ENCODE measurements at places on chromosomes 6 and 20.

DNA sequence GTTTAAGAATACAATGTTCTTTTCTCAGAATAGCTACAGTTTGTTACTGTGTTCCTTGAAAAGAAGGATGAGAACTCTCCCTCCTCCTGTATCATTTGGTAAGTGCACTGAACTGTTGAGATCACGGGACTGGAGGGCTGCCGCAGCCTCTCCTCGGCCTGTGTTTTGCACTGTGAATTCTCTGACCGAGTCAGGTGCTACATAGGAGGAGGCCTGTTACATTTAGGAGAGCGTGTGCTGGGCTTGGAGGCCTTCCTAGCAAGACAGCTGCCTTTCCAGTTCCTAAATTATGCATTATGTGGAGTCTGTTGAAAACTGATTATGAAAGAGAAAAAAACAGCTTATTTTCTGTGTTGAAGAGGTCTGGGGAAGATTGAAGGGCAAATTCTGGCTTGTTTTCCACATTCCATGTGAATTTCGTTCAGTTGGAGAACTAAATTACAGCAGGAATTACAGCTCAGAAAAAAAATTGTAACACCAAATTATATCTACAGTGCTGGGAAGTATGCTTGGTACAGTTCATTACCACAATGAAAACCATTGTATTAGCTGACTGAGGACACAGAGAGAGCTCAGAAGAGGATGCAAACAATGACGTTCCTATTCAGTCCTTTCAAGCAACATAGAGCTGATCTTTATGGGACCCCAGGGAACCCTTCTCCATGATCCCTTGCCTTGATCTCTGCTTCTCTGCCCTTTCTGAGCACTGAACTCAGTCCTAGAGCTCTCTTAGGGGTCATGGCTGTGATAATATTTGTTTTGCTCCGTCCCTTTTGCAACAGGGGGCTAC lies 2.8 kb downstream of the TMC2 start:
- DNase-seq: no peak

DNA sequence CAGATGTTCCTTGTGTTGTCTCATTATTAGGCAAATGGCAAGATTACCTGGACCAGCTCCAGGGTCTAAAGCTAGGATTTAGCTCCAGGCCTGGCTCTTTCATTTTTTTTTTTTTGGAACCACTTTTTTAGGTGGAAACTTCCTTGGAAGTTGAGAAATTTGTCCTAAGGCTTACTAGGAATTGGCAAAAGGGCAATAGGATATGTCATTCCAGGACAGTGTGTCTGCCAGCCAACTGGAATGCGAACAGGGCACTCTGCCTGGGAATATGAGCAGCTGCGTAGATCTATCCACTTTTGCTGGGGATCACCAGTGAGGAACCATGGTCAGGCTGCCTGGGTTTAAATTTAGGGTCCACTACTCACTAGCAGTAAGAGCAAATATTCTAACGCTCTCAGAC lies 304.0 kb downstream of the TSHZ2 start:
- no peak for DNase-seq

DNA sequence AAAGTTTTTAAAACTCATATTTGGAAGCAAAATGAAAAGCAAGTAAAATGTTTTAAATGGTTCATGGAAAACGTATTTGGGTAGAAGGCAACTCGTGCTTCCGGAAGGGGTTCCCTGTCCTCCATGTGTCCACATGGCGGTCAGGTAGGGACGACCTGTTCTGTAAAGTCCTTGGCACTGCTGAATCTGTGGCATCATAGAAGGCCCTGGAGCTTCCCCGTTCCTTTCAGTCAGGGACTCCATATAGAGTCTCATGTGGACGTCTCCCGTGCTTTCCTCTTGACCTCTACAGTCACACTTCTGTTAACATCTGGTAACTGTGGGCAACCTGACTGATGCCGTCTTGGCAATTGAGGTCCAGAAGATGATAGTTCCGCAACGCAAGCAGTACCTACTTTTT lies 11.4 kb downstream of the DYNLT1 start:
- no peak for DNase-seq

- DNase-seq: no peak
Measured at GRCh38 chr6:55528624-55529023, 50.4 kb downstream of the HMGCLL1 start.

GRCh38 chr6:156062091-156062563 lies 606.5 kb upstream of the NOX3 start:
- no peak for DNase-seq

GRCh38 chr6:8780653-8781052 lies 345.3 kb upstream of the SLC35B3 start:
- no peak for DNase-seq

- no peak for DNase-seq
Measured at GRCh38 chr6:118403036-118403435, 145.1 kb upstream of the PLN start.

GRCh38 chr6:25713824-25714223 lies 40.7 kb upstream of the SLC17A4 start:
- no peak for DNase-seq

DNA sequence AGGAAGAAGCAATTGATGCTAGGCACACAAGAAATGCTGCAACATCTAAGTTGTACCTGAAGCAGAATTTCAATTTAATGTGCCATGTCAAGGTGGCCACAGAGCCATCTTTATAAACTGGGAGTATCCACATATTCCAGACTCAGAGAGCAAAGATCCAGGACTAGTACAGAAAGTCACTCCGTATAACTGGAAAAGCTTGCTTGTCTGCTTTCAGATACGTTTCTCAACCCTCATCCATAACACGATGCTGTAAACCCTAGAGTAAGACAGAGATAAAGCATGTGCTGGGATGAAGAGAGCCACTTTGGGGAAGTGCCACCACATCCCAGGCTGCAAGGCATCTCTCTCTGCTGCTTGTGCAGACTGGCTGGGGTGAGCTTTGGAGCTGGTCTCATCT lies 134.7 kb downstream of the PACRG start:
- DNase-seq: no peak

Measured in activated CD4-positive, alpha-beta T cell treated with anti-CD3 and anti-CD28 coated beads, Interleukin-2, Interleukin-4, amounts not matched to agents 100 ng/mL and 50 ng/mL, durations not matched to agents 16 hours and 8 hours (primary cell).